ENCODE measurements at places on chromosomes 3 and 15.

DNA sequence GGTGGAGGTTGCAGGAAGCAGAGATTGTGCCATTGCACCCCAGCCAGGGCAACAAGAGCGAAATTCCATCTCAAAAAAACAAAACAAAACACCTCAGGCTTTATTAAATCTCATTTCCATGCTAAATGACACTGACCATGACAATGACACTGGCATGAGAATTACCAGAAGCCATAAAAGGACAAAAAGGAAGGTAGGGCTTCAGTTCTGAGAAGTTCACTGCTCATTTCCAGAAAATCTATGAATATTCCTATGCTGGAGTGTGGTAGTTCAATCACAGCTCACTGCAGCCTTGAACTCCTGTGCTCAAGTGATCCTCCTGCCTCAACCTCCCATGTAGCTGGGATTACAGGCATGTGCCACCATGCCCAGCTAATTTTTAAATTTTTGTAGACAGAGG lies 44.7 kb downstream of the PCNP start:
- DNase-seq = no peak

- DNase-seq = no peak
These were observed 5.7 kb upstream of the BNIP2 start for GRCh38 chr15:59694779-59695178.

DNA sequence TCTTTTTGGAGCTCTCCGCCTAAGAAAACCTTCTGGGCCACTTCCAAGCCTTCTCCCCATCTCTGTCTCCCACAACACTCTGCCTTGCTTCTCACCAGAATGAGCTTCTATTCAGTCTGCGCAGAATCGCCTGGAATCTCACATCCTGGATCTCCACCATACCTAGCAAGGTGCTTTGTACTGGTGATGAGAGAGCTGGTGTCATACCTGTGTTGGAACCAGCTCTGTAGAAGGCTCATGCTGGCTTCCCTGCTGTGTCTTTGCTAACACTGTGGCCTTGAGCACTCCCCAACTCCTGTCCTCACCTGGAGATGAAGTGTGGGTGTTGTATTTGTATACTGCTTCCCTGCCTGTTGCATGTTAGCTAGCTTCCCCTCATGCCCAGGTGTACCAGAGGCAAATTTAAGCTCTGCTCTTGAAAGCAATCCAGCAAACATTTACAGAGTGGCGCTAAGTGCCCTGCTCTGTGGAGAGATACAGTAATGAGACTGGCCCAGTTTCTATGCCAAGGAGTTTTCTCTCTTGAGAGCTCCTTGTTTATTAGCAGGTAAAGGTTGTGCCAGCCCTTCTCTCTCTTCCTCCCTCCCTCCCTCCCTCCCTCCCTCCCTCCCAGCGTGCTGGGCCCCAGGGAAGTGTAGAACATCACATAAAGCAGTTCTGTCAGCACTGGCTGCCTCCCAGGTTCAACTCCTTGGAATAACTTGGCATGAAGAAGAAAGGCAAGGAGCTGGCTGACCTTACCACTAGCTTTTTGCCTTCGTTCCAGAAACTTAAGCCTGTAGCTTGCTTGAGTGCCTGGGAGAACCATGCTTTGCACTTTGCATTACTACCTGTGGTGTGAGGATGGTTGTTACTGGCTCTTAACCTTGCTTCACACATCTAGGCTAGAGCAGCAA lies 54.9 kb downstream of the TRIM71 start:
- DNase-seq = no peak

- DNase-seq = no peak
These were observed 31.2 kb upstream of the USP3 start for GRCh38 chr15:63473007-63473748.

DNA sequence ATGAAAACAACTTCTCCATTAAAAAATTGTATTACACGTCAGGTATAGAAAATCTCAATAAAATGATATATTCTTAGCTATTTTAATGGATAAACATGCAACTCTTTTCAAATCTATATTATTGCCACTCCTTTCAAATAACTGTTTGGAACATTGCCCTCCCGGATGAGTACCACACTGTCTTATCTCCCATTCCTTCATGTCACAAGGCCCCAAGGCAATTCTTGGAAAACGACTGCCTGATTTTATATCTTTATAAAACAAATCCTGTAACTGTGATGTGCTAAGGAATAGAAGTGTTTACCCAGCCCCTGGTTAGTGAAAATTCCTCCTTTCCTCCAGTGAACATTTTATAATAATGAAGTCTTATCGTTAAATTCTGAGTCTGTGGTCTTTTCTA lies 6.2 kb upstream of the ZNF619 start:
- DNase-seq = no peak

- no peak for DNase-seq
These were observed 32.7 kb downstream of the SMAD3 start for GRCh38 chr15:67097930-67098740.

Data from activated T-cell treated with anti-CD3 and anti-CD28 coated beads for 24 hours (primary cell).